ENCODE measurements at places on chromosomes 6 and 20.

DNA sequence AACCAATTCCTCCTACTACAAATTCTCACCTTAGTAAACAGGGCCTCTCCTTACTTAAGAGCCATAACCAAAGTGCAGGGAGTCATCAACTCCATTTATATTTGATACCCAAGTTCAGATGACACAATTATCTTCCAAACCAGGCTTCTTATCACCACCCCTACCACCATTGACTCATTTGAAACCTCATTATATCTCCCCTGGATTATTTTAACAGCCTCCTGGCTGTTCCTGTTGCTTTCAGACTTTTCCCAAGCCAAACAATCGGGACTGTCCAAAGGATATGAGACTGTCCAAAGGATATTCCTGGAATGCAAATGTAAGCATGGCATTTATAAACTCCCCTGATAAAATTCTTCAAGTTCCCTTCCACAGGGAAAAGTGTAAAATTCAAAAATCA is 394.3 kb downstream of the MAFB start:
- no peak for DNase-seq

GRCh38 chr6:170005665-170006064 is 254.2 kb downstream of the ERMARD start:
- no peak for DNase-seq

GRCh38 chr20:38973645-38974044 is 11.5 kb downstream of the DHX35 start:
- DNase-seq, result no peak

- no peak for DNase-seq
These were observed 388.5 kb downstream of the ZFAND3 start for GRCh38 chr6:38208028-38208427.

DNA sequence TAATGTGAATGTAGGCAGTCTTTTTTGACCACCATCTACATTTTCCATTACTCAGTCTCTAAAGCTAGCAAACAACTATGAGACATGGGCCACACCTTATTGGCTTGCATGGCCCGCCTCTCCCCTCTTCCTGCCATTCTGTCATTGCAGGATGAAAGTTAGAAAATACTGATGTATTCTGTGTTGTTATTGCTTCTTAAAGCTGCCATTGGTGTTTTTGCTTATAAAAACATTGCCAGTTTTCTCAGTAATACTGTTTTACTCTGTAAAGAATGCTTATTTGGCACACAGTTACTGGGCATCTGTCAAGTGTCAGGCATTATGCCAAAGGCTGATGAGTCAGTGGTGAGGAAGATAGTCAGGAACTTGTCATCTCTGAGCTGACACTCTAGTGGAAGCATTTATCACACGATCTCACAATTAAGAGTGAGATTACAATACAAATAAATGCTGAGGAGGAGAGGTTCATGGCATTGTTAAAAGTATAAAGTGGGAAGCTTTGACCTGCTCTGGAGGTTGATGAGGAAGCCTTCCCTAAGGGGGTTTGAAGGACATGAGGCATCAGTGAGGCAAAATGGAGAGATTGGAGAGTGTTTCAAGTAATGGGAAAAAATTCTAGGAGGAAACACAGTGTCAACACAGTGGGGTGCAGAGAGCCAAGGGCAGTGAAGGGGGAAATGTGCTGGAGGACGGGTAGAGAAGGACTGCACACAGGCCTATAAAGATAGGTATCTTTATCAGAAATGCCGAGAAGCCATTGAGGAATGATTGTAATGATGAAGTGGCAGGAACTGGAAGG is 14.7 kb downstream of the KLHL32 start:
- no peak for DNase-seq

DNA sequence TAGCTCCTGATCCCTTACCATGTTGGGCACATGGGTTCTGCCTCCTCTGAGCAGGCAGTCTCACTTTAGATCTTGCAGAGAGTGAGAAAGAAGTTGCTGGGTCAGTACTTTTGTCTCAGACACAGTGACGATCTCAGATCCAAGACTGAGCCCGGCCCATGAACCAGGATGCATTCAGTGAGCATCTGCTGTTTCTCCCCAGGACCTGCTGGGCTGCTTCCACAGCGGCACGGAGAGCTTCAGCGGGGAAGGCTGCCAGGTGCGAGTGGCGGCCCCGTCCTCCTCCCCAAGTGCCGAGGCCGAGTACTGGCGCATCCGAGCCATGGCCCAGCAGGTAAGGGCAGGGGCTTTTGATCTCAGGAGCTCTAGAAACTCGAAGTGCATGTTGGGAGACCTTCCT is 53.9 kb upstream of the SMIM28 start:
- DNase-seq, result no peak

- DNase-seq, result no peak
These were observed 17.0 kb downstream of the TOP1 start for GRCh38 chr20:41045671-41046070.

All from GM18507 (cell line).